Placental epithelial cell (primary cell): ENCODE measurements at places on chromosomes 4 and X. TPM values are rescaled to one million over a fixed set of nuclear protein-coding genes. Genes with fewer than 3 reads are reported as not detected.

GBA3 gene
- total RNA-seq, result 0.43 and 0.79 TPM in 2 replicates

PRKX gene
- 7.9 and 13.3 TPM in 2 replicates for total RNA-seq

MXRA5 gene
- total RNA-seq, result 4.6 and 58.1 TPM in 2 replicates

VCX gene
- not detected in 2 replicates for total RNA-seq

TBX22 gene
- not detected in 2 replicates for total RNA-seq

CCSER1 gene
- total RNA-seq, result 20.0 and 26.9 TPM in 2 replicates

C4orf17 gene
- not detected in 2 replicates for total RNA-seq

WDR45 gene
- total RNA-seq, result 56.1 and 61.8 TPM in 2 replicates

RAB40A gene
- total RNA-seq, result 0.65 and 2.7 TPM in 2 replicates

HAUS3 gene
- total RNA-seq, result 7.4 and 8.2 TPM in 2 replicates

TKTL2 gene
- total RNA-seq, result not detected in 2 replicates

AFF1 gene
- 20.0 and 21.3 TPM in 2 replicates for total RNA-seq

KDM5C gene
- 150 and 168 TPM in 2 replicates for total RNA-seq

KDR gene
- total RNA-seq, result 0.33 and 16.1 TPM in 2 replicates

HERC5 gene
- 0.33 TPM in 1 of 2 replicates, not detected in the other for total RNA-seq

CHST7 gene
- 0.79 and 2.3 TPM in 2 replicates for total RNA-seq

VGLL1 gene
- 12.6 and 29.7 TPM in 2 replicates for total RNA-seq

TREX2 gene
- 1.6 TPM in 2 replicates for total RNA-seq

PCDH10 gene
- total RNA-seq, result 0.22 and 0.39 TPM in 2 replicates

AMTN gene
- not detected in 2 replicates for total RNA-seq

SATL1 gene
- under 0.01 and 0.11 TPM in 2 replicates for total RNA-seq
